ENCODE measurements at places on chromosomes 11 and 22.

DNA sequence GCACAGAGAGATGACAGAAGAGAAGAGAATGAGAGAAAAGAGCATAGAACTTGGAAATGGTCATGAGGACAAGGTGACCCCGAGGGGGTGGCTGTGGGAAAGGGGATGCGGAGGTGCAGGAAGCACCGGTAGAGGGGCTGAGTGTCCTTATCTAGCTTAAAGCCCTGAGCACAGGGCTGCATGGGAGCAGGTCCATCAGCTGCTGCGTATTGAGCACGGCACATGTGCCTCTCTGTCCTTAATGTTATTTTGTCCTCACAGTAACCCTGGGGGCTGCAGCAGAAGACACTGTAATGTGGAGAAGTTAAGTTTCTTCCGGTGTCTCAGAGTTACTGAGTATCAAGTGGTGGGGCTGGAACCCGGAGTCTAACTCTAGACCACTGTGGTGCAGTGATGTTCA, 94.4 kb upstream of the OR4B1 start:
- DNase-seq: no peak

GRCh38 chr11:2342557-2342956, 34.6 kb upstream of the CD81 start:
- DNase-seq: no peak

DNA sequence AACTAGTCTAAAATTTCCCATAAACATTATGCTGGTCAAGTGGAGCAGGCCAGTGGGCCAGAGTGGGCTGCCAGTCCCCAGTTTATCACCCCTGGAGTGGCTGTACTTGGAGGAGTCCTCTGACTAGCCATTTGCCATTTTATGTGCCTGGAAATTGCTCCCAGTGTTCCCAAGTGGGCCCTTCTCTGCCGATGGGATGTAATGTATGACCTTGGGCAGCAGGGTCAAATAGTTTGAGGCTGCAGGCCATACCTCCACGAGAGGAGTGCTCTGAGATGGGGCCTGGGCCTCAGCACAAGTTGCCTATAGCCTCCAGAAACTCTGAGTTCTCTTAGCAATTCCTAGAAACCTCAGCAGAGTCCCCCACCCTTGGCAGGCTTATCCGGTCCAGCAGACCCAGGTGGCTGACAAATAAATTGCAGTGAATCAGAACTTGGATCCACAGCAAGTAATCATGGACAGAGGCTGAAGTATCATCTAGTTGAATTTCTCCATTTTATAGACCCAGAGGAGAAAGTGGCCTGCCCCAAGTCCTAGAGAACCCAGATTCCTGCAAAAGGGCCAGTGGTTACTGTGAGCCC, 17.8 kb upstream of the PATZ1 start:
- DNase-seq: no peak

DNA sequence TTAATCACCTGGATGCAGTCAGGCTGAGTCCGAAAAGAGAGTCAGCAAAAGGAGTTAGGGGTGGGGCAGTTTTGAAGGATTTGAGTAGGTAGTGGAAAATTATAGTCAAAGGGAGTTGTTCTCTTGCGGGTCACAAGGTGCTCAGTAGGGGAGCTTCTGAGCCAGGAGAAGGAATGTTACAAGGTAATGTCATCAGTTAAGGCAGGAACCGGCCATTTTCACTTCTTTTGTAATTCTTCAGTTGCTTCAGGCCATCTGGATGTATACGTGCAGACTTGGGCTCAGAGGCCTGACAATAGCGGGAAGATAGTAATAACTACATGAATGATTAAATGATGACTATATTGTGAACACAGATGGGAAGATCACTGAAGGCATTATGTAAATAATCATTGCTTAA, 6.2 kb downstream of the SC5D start:
- DNase-seq: no peak

DNA sequence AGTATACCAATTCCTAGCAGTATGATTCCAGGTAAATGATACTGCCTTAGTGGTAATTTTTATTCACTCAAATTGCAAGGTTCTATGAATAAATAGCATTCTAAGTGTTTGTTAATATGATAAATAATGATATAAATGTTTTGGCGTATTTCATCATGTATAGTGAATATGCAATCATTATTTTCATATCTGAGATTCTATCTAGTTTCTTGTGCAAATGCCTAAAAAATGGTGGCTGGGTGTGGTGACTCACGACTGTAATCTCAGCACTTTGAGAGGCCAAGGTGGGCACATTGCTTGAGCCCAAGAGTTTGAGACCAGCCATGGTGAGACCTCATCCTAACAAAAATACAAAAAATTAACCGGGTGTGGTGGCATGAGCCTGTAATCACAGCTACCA, 13.9 kb downstream of the HIPK3 start:
- no peak for DNase-seq

GRCh38 chr22:24190159-24190540, 8.9 kb downstream of the SUSD2 start:
- DNase-seq: no peak

DNA sequence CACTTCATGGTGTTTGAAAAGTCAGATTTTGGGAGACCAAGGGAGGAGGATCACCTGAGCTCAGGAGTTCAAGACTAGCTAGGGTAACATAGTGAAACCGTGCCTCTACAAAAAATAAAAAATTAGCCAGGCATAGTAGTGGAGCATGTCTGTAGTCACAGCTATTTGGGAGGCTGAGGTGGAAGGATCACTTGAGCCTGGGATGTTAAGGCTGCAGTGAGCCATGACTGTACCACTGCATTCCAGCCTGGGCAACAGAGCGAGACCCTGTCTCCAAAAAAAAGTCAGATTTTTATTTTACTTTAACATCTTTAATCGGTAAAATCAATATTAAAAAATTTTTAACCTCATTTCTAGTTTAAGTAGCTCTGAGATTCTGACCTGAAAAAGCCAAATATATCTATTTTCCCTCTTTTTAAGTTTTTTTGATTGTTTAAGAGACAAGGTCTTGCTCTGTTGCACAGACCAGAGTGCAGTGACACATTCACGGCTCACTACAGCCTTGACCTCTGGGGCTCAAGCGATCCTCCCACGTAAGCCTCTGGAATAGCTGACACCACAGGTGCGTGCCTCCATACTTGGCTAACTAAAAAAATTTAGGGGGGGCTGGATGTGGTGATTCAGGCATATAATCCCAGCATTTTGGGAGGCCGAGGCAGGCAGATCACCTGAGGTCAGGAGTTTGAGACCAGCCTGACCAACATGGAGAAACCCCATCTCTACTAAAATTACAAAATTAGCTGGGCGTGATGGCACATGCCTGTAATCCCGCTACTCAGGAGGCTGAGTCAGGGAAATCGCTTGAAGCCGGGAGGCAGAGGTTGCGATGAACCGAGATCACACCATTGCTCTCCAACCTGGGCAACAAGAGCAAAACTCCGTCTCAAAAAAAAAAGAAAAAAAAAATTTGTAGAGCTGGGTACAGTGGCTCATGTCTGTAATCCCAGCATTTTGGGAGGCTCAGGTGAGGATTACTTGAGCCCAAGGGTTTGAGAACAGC, 48.4 kb downstream of the SFI1 start:
- DNase-seq: no peak

GRCh38 chr11:17483505-17483904, 6.9 kb upstream of the ABCC8 start:
- DNase-seq: no peak

- no peak for DNase-seq
Measured at GRCh38 chr11:95972060-95972459, 48.2 kb upstream of the MTMR2 start.

GRCh38 chr22:45008186-45008681, 1.6 kb downstream of the PHF21B start:
- DNase-seq: no peak

DNA sequence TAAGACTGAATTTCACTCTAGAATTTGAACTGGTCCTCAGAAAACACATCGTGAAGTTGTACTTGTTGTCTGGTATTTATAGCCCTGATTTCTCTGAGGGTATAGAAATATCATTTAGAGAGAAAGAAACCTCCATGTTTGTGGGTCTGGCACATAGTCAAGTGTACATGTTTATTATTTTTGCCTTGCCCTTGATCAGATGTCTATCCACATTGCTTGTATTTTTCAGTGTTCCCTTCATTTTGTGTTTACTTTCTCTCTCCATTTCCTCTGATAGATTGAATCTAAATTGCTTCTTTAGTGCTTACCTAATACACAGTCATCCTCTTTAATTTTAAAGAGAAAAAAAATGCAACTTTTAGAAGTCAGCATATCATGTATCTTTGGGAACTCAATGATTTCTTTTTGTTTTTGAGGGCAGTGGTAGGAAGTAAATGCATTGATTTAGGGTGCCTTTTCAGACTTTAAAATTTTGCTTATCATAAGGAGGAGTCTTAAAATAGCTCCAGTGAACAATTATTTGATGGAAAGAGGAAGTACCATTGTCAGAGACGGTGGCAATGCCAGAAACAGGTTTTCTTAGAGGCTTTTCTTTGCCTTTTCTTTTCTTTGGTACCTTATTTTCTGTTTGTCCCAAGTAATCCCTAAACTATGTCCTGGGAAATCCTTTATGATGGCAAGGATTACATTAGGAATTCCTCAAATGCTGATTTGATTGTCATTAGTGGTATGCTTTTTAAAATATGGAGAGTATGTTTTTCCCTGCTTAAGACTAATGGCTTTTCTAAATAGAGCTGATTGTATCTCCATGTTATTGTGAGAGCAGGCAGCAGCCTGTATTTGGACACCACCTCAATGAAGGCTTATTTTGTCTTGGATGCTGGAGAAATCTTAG, 29.8 kb upstream of the TECTA start:
- DNase-seq: no peak

- DNase-seq: no peak
Measured at GRCh38 chr11:108890482-108891105, 225.7 kb downstream of the DDX10 start.

DNA sequence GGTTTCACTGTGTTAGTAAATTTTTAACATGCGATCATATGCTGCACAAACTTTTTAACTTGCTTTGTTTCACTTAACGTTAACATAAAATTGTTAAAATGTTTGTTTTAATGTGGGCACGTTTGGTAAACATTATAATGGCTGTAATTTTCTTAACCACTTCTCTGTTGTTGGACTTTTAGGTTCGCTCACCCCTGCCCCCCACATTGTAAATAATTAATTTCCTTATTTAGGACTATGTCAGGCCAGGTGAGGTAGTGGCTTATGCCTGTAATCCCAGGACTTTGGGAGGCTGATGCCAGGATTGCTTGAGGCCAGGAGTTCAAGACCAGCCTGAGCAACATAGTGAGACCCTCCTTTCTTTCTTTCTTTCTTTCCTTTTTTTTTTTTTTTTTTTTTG, 6.7 kb upstream of the DIXDC1 start:
- DNase-seq: no peak

DNA sequence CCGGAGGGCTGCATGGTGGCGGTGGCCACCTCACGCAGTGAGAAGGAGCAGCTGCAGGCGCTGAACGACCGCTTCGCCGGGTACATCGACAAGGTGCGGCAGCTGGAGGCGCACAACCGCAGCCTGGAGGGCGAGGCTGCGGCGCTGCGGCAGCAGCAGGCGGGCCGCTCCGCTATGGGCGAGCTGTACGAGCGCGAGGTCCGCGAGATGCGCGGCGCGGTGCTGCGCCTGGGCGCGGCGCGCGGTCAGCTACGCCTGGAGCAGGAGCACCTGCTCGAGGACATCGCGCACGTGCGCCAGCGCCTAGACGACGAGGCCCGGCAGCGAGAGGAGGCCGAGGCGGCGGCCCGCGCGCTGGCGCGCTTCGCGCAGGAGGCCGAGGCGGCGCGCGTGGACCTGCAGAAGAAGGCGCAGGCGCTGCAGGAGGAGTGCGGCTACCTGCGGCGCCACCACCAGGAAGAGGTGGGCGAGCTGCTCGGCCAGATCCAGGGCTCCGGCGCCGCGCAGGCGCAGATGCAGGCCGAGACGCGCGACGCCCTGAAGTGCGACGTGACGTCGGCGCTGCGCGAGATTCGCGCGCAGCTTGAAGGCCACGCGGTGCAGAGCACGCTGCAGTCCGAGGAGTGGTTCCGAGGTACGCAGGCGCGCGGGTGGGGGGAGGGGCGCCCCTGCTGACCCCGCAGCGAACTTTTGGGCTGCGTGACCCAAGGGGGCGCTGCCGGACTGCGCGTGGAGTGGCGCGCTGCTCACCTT, 670 bp downstream of the NEFH start:
- DNase-seq: no peak

Data from stimulated activated CD8-positive, alpha-beta memory T cell treated with anti-CD3 and anti-CD28 coated beads, Interleukin-7, amount 100 ng/mL, for 24 hours (primary cell).